Fibroblast of skin of abdomen (primary cell): ENCODE measurements at places on chromosomes 2 and 18.
A peak's percentile ranks its signal among the peaks of the same experiment; 100 is the strongest.

DNA sequence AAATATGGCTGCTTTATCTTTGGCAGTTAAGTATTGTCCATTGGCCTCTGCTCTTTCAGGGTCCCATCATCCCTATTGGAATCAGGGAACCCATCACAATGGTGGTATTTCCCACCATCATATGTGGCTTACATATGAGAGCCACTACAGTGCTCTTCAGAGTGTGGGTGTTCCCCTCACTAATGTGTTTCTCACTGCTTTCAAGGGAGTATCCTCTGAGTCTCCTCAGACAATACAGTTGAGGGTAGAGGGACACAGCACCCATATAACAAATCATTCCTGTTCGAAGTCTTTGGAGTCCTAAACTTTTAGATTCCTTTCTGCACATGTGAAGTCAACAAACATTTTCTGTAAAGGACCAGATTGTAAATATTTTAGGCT lies 48.8 kb upstream of the DNAJC10 start:
- no peak for DNase-seq

- no peak for DNase-seq
Observed at GRCh38 chr18:68940039-68940438, 142.2 kb downstream of the CCDC102B start.

DNA sequence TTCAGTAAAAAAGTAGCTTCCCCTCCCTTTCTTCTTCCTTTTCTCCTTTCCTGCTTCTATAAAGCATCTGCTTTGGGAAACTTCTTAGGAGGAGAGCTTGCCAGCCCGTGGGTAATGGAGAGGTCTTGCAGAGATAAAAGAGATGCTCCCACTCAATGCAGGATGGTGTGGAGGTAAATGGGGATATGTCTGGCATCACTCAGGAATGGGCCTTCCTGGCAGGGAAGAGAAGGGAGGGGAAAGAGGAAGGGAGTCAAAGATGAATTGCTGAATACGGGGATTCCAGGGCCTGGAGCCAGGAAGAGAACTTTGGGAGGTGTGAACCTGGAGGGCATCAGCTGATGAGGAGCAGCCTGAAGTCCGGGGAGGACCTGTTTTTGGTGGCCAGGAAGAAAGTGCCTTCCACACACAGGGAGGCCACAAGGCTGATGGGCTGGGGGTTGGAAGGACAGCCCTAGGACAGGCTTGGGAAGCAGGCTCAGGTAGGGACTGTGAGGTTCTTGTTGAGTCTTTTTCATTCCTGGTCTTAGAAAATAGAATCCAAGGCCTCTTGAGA lies 25.2 kb downstream of the IL1B start:
- DNase-seq: no peak

DNA sequence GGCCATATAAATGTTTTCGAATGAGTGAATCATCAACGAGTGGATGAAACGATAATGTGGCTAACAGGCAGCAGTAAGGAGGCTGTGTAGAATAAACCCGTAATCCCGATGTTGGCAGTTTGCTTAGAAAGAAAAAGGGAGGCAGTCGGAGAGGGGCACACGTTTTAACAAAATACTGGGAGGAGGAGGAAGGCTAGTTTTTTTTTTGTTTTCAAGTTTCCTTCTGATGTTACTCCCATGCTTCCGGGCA lies 476 bp upstream of the MSH2 start:
- DNase-seq: no peak

GRCh38 chr2:71547616-71548285 lies 94.4 kb downstream of the DYSF start:
- DNase-seq: no peak

- peak; percentile 68 for DNase-seq
Observed at GRCh38 chr2:157194097-157194688, 63.3 kb upstream of the GALNT5 start.

DNA sequence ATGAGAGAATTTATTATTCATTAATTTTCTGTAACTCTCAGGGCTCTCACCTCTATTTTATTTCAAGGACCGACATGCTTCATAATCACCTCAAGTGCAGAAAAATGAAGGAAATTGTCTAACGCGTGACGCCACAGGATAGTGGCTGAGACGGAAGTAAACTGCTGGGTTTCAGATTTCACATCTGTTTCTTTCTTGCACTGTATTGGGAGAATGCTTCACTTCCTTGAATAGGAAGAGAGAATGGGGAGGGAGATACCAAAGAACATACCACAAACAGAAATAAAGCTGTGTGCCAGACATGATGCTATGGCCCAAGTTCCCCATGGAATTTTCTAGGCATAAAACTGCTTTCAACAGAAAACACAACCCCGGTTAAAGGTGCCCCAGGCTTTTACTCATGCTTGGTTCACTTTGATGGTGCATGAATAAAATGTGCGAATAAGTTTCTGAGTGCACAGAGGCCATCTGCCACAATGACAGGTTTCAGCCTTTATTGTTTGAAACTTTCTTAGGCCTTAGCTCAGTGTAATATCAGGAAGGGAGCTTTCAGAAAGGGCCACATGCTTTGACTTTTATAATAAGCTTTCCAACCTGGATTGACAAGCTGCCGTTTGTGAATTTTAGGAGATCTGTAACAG lies 1116.4 kb downstream of the SOCS6 start:
- DNase-seq: peak; percentile 3

DNA sequence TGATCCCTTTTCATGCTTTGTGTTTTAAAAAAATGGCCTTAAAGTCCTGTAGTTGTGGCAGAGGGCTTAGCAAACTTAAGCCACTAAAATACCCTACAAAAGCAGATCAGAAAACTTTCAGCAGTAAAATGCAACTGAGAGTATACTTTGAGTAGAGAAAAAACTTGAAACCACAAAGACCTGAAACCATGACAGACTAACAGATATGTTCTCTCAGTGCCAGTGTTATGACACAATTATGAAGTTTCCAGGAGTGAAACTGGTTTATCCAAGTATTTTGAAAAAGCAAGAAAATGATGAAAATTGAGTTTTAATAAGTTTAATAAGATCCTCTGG lies 74.5 kb downstream of the SPRED2 start:
- DNase-seq: no peak

DNA sequence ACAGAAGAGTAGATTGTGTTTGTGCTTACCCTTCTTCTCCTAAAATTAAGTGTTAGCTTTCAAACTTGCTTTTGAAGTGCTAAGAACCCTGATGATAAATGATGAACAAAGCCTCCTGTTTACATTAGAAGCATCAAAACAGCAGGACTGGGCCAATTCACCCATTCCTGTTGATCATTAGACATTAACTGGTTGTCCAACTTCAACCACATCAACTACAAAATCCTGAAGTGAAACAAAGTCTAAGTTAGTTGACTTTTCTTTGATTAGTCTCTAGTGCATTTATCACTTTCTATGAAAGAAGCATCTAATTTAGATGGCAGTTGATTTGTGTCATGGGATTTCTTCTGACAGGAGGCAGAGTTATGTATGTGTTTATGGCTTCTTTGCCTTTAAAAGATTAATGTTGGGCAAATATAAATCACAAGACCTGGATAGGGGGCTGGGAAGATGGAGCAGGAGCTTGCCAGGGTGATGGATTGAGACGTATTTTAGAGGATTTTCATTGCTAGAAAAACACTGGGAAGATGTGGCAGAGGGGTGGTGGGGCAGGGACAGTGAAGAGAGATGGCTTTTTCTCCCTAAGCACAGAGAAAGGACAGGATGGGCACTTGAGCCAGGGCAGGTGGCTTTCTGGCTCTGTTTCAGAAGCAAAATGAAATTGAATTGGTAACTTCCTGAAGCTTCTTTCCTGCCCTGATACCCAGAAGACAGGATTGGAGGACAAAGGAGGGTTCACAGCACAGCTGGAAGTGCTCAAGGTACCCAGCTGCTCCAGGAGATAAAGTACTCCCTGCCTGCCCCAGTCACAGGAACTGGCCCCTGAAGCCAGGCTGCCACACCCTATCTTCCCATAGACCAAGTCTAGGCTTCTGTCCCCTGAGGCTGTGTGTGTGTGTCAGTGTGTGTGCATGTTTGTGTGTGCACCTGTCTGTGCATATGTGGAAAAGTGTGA lies 20.5 kb downstream of the GYPC start:
- DNase-seq: no peak

DNA sequence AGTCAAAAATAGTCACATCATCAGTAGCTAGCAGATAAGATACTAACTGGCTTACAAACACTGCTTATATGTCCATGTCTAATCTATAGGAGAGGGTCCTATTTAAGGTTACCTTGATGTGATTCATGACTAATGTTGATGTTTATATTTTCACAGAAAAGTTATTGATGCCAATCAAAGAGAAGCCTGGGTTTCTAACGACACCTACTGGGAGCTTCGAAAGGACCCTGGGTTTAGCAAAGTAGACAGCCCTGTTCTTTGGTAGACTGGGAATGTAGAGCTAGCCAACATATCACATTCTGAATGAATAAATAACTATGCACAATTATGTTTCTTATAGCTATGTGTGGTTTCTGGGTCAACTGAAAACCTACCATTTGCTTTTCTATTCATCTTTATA lies 55.7 kb downstream of the PRKRA start:
- no peak for DNase-seq

GRCh38 chr2:225137971-225138370 lies 95.7 kb upstream of the DOCK10 start:
- DNase-seq: peak; percentile 28

DNA sequence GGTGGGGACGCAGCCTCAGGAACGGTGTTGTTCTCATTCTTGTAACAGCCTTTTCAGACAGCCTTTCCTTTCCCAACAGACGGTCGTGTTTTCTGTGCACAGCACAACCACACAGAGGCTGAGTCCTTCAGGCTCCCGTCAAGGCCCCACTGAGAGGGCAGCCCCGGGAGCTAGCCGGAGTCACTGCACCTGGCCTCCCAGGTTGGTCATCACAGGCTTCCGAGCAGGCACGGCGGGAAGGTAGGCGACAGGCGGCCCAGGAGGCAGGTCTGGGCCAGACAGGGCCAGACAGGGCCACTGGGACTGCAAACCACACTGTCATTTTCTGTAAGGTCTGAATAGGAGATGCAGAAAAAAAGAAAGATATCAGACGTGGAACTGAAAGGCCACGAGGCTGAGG lies 570.8 kb downstream of the GALR1 start:
- DNase-seq: no peak

- peak; percentile 72 for DNase-seq
Observed at GRCh38 chr18:59957957-59958356, 58.2 kb downstream of the PMAIP1 start.

- DNase-seq: no peak
Observed at GRCh38 chr2:118698564-118698963, 148.9 kb downstream of the EN1 start.

- peak; percentile 4 for DNase-seq
Observed at GRCh38 chr2:126975671-126976655, 77.3 kb downstream of the TEX51 start.

DNA sequence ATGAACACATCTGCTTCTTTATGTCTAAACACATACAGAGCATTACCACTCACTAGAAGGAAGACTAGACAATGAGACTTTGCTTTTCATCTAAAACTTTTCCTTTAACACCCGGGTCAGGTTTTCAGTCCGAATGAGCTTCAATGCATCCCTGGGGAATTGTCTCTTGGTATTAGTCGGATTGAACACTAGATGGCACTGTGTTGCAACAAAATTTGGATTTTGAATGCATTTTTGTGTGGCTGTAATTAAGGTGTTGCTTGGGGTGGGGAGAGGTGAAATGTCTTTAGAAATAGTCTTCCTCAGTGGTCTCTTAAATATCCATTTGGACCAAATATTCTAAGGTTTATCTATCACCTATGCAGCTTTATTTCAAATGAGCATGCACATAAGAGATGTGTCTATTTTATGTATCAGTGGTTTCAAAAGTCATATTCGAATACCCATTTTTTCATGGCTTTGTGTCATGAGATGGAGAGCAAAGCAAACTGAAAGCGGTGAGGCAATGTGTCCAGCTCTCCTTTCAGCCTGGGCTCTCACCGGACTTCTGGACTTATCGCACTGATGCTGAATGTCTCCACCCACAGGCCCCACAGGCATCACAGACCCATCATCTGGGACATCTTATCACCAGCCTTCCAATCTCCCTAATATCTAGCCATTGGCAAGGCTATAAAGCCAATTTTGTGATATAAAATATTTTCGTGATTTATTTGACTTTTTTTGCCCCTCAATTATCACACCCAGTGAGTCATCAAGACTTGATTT lies 510.3 kb downstream of the RNF144A start:
- DNase-seq: peak; percentile 70
